Occipital lobe (tissue), 3 donors: ENCODE measurements at places on chromosomes 2 and 18. TPM values are rescaled to one million over a fixed set of nuclear protein-coding genes. Genes with fewer than 3 reads are reported as not detected.

The RFX8 gene
- total RNA-seq = 0.47 TPM

The BBS5 gene
- total RNA-seq = 20.0 TPM

DNA sequence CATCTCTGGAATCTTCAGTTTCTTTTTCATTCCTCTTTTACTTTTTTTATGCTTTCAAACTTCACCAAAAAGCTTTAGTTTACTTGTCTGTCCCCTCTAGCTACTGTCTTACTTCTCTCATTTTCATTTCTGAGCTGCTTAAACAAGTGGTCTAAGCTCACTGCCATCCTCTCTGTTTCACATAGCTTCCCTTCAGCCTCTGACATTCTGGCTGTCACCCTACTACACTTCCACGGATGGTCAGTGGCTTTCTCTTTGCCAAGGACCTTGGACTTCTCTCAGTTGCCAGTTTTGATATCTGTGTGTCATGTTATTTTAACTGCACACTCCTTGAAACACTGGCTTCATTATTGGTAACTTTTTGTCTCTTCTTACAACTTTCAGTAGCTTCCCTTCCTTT is 176.1 kb downstream of the IKZF2 start:
- DNase-seq = no peak

The SCN1A gene
- total RNA-seq = 33.8 TPM

DNA sequence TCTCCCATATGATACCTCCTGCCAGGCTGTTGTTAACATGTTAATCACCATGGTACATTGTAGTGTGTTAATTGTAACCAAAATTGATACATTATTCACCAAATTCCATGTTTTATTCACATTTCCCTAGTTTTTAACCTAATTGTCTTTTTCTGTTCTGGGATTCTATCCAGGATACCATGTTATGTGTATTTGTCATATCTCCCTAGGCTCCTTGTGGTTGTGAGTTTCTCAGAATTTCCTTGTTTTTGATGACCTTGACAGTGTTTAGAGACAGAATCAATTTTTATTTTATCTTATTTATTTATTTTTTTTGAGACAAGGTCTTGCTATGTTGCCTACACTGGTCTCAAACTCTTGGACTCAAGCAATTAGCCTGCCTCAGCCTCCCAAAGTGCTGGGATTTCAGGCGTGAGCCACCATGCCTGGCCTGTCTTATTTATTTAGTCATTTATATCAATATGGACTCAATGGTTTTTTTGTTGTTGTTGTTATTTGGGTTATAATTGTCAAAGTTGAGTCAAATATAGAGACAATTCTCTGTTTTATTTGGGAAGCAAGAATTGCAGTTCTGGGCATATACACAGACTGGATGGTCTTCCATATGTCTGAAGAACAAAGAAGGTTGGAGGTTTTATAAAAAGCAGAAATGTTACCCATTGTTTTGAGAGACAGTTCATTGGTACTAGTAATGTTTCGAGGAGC is 42.6 kb downstream of the INPP4A start:
- DNase-seq = no peak

DNA sequence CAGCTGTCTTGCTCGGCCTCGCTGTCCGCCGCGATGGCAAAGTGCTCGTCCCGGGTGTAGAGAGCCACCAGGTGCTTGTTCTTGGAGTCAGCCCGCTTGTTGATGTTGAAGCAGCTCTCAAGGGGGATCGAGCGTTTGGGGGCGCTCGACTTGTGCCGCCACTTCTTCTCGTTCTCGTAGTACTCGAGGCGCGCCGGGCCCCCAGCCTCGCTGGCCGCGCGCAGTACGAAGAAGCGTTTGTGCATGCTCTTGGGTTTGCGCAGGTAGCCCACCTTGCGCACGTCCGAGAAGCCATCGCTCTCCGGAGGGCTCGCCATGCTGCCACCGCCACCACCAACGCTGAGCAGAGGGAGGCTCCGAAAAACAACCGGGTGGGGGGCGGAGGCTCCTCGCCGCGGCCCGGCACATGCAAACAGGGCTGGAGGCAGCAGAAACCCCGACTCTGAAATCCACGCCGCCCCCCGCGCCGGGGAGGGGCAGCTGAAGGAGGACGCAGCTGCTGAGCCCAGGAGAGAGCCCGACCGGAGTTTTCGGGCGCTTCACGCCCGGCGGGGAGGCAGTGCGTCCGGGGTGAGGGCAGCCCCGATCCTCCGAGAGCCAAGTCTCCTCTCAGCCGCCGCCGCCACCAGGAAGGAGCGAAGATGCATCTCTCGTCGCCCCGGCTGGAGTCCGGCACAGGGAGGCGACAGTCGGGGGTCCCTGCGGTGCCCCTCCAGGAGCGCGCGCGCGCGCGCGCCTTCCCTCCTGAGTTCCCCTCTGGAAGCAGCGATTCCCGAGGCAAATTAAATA is 1.0 kb downstream of the IRS1 start:
- DNase-seq = peak; percentile 49

The GREB1 gene
- 1.4 TPM for total RNA-seq

The NFE2L2 gene
- 13.4 TPM for total RNA-seq

DNA sequence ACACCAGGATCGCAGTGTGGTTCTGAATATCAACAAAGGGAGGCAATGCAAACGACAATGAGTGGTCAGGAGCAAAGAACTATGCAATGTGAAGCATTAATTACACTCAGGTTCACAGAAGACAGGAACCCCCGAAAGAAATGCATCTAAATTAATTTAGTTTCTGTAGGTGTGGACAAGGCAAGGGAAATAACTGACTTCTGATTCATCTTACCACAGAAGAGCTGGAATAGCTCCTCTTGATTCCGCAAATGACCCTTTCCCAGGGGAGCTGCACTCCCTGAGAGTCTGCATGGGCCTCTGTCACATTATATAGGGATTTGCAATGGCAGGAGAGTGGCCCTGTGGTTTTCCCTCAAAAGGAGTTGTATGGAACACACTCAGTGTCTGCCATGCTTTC is 263.9 kb upstream of the APCDD1 start:
- no peak for DNase-seq

- no peak for DNase-seq
Measured at GRCh38 chr2:107747964-107748583, 78.6 kb upstream of the RGPD4 start.

DNA sequence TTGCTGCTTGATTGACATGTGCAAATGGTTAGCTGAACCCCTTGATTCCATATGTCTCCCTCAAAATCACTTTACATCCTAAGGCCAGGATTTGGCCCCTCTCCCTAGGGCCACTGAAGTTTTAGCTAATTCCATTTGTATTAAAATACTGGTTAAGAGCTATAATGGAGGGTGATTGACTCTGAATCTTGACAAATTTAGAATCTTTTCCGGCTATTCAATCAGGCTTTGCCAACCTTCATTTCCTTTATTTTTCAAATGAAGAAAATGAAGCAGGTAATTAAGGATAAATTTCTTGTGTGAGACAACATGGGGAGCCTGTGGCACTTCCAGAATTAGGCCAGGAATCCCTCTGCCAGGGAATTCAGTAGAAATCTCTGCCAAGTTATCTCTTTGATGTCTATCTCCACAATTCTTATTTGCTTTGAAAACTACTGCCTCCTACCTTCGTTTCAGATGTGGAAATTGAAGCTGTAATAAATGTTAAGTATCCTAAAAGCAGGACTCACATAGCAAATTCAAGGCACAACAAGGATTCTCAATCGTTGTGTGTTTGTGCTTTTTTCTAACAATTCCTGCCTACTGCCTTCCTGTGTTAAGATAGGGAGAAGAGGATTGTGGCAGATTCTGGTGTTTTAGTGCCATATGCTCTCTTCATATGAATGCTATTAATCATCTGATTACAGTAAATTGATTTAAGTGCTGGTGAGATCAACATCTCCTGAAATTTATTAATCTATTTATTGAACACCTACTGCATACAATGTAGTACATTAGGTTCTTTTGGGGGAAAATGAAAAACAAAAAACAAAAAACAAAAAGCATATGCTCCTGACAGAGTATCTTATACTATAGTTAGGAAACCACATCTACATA is 47.8 kb upstream of the MAP4K3 start:
- DNase-seq = no peak

DNA sequence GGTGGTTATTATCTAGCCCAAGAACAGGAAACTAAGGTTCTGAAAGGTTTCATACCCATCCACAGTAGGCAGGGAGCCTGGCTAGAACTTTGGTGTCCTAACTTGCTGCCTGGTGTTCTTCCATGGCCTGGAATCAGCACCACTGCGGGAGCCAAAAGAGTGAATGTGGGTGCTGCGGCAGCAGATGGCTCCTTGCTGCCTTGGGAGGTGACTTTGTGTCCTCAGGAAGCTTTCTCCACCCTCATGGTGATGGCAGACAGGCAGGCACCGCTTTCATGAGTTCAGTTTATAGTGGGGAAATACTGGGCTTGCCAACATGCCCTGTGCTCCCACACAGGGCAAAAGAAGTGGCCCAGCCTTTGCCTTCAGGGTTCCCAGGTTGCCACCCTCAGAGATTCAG is 385.2 kb downstream of the BCL11A start:
- DNase-seq = no peak

The MAPRE3 gene
- total RNA-seq = 15.4 TPM
